ENCODE measurements at places on chromosomes 1 and 21. TPM values are rescaled to one million over a fixed set of nuclear protein-coding genes. Genes with fewer than 3 reads are reported as not detected.

GRCh38 chr1:170791941-170792340 is 128.0 kb downstream of the PRRX1 start:
- no peak for DNase-seq

DNA sequence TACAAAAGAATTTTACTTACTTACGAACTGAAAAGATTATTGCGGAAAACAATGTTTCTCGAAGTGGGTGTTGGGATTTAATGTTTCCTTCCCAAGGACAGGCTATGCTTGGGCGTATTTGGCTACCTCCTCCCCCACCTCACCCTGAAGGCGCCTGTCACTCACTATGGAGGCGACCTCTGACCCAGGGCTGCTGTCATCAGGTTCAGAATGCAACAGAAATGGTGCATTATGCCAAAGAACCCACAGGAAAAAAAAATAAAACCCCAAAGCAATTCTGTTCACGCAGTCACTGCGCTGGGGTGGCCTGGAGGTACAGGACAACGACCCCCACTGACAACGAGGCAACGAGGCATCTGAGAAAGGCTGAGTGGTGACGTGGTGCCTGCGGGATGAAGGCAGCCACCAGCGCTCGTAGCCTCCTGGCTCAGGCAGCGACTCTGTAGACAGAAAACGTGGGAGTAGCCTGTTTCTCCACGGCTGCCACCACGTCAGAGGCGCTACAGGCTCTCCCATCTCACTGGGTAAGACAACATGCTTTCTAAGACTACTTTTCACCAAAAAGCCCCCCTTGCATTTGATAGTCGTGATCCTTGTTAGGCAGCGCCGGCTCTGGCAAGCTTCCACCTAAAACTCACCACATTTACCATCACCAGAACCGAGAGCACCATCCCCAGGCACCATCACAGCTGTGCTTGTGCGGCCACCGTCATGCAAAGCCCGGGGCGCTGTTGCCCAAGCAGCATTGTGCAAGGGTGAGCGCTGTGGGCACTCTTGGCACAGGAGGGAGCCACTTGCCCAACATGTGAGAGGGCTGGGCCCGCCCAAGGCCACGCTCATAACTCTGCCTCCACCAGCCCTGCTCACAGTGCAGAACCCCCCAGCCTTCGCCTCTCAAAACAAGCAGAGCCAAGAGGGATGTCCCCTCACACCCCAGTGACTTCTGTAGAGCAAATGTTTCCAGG is 14.3 kb downstream of the NADK start:
- no peak for DNase-seq

The OR10J1 gene
- not detected for total RNA-seq

- no peak for DNase-seq
Observed at GRCh38 chr1:204288021-204288588, 71.6 kb downstream of the PLEKHA6 start.

The ETV3L gene
- not detected for total RNA-seq

The CRNN gene
- not detected for total RNA-seq

The LYPD8 gene
- not detected for total RNA-seq

The HIPK1 gene
- 101 TPM for total RNA-seq

The S100A14 gene
- 0.16 TPM for total RNA-seq

The PODN gene
- total RNA-seq = not detected

- no peak for DNase-seq
Observed at GRCh38 chr1:85628791-85629531, 48.4 kb downstream of the CCN1 start.

DNA sequence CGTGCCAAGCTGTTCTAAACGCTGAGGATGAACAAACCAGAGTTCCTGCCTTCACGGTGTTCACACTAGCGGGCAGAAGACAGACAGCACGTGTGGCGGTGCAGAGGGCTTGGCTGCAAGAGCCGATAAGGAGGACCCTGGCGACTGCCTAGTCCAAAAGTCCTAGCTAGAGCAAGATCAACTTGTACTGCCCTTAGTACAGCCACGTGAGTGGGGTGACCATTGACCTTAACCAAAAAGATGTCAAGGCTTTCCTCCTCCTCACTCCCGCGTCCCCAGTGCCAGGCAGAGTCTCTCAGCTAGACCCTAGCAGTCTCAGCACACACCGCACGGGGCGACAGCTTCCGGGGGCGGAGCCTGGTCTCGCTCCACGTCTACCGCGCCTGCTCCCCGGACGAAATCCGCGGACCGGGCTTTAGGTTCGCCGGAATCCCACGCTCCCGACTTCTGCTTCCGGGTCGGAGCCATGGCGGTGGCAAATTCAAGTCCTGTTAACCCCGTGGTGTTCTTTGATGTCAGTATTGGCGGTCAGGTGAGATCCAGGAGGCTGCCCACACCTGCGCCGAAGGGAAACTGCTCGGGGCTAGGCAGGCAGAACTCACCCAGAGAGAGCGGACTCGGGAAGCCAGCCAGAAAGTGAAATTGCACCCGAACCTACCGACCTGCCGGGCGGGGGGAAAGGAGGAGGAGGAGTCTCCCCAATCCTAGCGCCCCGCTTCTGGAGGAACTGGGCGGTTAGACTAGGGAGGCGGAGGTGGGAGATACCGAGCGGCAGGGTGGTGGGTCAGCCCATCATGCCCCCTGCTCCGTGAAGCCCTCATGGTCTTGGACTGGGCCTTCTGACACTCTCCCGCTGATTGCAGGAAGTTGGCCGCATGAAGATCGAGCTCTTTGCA is at the start of gene PPIH:
Gene PPIH, plus strand, starts transcription at position 443 of the 896 bp plus-strand sequence. Its CDS starts 24 bp downstream, at position 467.
- DNase-seq = peak; percentile 94

GRCh38 chr1:52502789-52503188 is 50.1 kb downstream of the TUT4 start:
- DNase-seq = no peak

The SNX7 gene
- not detected for total RNA-seq

- DNase-seq = no peak
Observed at GRCh38 chr1:117011334-117011733, 9.8 kb downstream of the CD101 start.

GRCh38 chr21:33244779-33245105 is 15.0 kb downstream of the IFNAR2 start:
- no peak for DNase-seq

DNA sequence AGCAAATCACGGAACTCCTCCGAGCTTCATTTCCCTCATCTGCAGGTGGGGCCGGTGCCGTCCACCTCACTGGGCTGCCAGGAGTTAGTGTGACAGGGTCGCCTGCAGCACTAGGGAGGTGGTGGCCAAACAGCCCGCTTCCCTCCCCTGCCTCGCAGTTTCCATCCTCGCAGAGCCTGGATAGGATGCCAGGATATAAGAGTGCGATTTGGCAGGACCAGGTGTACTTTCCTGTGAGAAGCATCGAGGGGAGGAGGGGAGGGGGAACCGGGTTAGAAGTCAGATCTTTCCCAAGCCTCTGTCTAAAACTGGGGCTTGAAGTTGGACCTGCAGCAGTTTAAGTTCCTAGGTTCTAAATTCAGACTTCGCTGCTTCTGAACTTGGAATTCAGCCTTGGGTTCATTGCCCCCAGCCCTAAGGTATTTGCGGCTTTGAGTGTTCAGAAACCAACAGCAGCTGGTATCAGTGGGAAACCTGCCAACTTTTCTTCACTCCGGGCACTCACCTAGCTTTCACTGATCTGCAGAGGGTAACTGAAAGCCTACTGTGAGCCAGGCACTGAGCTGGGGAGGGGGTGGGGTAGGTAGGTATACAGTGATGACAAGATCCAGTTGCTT is 1.7 kb upstream of the JUN start:
- DNase-seq = peak; percentile 20

GRCh38 chr1:234208351-234208750 is 164.9 kb upstream of the COA6 start:
- no peak for DNase-seq

- no peak for DNase-seq
Observed at GRCh38 chr1:44113095-44113609, 5.5 kb upstream of the KLF17 start.

The DNAJC11 gene
- 81.4 TPM for total RNA-seq

- no peak for DNase-seq
Observed at GRCh38 chr1:72062584-72062983, 219.8 kb downstream of the NEGR1 start.

The CD2 gene
- total RNA-seq = 651 TPM

The NBPF4 gene
- not detected for total RNA-seq

DNA sequence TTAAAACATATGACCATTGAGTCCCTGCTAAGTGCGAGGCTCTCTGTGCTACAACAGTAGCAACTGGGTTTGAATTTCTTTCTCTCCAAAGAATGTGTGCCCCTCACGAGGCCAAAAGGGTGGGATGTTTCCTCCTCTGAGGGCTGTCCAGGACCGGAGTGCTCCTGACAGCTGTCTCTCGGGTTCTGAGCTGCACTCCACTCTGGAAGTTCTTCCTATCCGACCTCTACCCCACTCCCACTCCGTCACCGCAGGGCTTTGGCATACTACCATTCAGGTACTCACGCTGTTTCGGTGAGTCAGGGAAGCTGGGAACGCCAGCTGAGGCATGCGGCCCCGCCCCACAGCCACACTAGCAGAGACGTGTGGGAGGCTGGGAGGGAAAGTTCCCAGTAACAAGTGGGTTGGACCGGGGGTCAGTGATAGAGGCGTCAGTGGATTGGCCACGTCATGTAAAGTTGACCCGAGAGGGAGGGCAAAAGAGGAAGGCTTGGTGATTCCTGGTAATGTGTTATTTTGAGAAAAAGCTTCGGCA is 705 bp upstream of the SLC50A1 start:
- peak; percentile 38 for DNase-seq

DNA sequence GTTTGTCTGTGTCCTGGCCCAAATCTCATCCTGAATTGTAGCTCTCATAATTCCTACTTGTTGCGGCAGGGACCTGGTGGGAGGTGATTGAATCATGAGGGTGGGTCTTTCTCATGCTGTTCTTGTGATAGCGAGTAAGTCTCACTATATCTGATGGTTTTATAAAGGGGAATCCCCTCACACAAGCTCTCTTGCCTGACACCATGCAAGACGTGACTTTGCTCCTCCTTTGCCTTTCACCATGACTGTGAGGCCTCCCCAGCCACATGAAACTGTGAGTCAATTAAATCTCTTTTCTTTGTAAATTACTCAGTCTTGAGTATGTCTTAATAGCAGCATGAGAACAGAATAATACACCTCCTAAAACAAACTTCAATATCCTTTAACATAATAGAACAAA is 1065.6 kb downstream of the PLA2G4A start:
- DNase-seq = no peak

DNA sequence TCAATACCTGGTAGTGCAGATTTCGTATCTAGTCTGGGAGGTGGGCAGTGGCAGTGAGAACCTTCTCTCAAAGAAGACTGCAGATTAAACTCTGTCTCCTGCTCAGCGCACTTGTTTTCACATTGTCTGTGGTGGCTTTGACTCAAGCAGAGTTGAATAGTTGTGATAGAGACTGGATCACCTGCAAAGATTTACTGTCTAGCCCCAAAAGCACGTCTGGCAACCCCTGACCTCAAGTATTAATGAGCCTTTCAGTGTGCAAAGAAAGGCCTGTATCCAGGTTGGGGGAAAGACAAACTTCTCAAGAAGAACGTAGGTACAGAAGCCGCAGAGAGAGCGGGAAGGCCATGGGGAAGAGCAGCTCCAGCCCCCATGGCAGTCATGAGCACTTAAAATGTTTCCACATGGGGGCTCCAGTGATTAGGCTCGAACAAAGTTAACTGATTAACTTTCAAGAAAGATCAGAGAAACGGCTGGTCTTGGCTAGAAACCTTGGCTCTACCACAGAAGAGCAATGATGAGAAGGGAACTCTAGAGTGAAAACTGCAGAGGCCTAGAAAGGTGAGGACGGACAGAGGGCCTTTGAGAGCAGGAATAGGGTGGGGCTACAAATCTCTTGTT is 15.2 kb downstream of the HENMT1 start:
- no peak for DNase-seq
